Karpas-422 (cell line): ENCODE measurements at places on chromosomes 6 and 20. TPM values are rescaled to one million over a fixed set of nuclear protein-coding genes. Genes with fewer than 3 reads are reported as not detected.

TMX4 gene
- 8.9 and 10.1 TPM in 2 replicates for total RNA-seq

DNMT3B gene
- total RNA-seq, result 0.63 and 1.0 TPM in 2 replicates

FOXF2 gene
- not detected in 2 replicates for total RNA-seq

C6orf118 gene
- total RNA-seq, result not detected in 2 replicates

CLDN20 gene
- total RNA-seq, result not detected in 2 replicates

BCAS1 gene
- 0.11 and 0.14 TPM in 2 replicates for total RNA-seq

OR12D3 gene
- total RNA-seq, result not detected in 2 replicates

OPRM1 gene
- not detected in 2 replicates for total RNA-seq

HMGA1 gene
- 337 and 353 TPM in 2 replicates for total RNA-seq

ATP6V1G2 gene
- total RNA-seq, result 15.2 and 34.9 TPM in 2 replicates

DNA sequence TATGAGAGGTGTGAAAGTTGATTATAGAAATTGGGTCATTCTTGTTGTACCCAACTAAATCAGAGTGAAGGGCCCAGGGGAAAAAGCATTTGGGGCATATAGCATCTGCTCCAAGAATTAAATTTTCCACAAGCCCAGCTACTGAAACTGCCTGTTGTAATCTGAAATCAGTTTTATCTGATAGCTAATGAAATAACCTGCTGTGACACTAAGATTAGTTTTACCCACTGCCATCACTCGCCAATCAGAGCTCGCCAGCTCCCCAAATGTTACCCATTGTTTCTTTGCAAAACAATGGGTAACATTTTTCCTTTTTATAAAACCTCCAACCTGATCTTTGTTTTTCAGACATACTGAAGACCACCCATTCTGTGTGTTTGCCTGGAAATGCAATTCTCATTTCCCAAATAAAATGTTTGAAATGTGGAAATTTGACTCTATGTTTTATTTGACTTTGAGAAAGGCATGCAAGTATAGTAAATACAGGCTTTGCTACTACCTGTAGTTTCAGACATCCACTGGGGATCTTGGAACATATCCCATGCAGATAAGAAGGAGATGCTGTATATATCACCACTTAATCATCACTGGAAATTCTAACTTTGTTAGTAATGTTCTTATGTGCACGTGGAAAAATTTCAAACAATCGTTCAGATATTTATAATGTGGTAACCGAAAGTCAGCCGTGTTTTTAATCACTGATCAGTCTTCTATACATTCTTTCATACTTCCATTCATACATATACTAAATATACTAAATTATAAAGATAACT, 6.3 kb upstream of the AHI1 start:
- no peak for DNase-seq

GRCh38 chr6:43247114-43247999, 4.1 kb downstream of the TTBK1 start:
- DNase-seq, result peak; percentile 93

GRCh38 chr6:138538390-138539031, 39.2 kb upstream of the NHSL1 start:
- no peak for DNase-seq

- peak; percentile 67 for DNase-seq
These were observed 555.8 kb downstream of the PKHD1 start for GRCh38 chr6:51531623-51532022.

DNA sequence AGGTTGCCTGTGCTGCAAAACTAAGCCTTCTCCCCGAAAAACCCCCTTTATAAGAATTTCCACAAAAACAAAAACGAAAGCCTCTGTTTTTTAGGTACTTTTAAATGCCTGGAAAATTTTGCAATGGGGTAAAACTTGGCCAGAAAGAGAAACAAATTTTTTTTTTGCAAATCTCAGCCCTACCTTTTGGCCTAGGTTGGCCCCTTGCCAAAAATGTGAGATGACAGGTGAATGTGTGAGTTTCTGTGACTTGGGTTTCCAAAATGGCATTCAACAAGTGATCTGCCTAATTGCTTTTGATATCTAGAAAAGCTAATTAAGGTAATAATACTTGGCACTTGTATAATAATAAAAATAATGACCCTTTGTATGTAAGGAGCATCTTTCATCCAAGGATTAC, 48.4 kb downstream of the MAFB start:
- DNase-seq, result no peak

DNA sequence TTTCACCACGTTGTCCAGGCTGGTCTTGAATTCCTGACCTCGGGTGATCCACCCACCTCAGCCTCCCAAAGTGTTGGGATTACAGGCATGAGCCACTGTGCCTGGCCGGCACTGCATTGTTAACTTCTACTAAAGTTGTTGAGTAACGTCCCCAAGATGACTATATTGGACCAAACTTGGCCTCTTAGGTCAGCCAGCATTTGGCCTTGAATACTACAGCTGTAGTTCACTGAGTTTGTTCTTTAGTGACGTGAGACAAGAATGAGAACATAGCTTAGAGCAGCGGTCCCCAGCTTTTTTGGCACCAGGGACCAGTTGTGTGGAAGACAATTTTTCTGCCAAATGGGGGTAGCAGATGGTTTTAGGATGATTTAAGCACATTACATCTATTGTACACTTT, 237.1 kb downstream of the TBC1D7 start:
- no peak for DNase-seq

GRCh38 chr20:37757550-37757949, 63.7 kb downstream of the CTNNBL1 start:
- DNase-seq, result peak; percentile 79

DNA sequence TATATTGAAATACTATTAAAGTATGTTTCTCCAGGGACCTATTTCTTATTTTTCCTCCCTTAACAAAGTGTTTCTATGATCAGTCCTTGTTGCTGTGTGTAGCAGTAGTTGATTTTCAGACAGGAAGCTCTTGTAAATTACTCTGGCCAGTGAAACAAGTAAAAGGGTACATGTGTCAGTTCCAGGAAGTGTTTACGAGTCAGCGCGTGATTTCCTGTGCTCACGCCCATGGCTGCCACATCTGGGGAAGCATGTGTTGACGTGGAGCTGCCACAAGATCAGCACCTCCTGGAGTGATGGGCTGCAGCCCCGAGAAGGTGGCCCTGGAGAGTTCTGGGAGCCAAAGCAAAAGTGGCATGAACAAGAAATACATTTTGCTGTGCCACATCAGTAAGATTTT, 38.6 kb upstream of the GGTLC1 start:
- DNase-seq, result no peak

GRCh38 chr20:56582542-56582941, 46.6 kb upstream of the TFAP2C start:
- DNase-seq, result no peak

DNA sequence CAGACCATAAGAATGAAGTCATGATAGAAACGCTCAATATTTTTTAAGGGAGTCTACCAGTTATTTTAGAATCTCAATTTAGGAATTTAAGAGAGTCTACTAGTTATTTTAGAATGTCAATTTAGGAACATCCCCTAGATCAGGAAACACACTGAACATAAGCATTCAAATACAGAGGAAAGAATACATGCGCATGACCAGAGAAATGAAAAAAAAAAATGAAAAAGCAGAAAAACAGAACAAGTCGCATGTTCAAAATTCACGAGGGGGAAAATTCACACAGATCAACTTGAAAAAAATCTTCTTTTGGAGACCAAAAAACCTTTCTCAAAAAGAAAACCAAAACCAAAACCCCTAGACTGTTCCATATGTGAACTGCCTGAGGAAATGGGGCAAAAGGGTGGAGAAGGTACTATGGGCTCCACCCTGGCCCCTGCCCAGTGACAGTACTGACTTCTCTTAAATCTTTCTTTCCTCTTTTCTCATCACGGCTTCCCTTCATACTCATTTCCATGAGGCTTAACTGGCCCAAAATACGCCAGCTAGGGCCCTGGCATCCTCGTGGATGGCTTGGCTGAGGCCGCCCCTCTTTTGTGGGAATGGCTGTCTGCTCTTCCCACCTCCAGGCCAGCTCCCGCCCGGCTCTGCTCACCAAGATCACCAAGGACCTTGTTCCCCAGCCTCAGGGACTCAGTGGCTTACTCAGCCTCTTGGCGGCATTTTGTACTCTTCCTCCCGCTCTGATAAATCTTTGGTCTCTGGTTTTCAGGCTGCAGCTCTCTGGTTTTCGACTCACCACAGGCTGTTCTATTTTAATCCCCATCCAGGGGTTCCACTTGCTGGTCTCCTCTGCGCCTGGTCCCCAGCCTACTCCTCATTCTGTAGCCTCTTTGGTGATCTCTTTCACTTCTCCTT, 11.2 kb downstream of the ZBTB2 start:
- no peak for DNase-seq

DNA sequence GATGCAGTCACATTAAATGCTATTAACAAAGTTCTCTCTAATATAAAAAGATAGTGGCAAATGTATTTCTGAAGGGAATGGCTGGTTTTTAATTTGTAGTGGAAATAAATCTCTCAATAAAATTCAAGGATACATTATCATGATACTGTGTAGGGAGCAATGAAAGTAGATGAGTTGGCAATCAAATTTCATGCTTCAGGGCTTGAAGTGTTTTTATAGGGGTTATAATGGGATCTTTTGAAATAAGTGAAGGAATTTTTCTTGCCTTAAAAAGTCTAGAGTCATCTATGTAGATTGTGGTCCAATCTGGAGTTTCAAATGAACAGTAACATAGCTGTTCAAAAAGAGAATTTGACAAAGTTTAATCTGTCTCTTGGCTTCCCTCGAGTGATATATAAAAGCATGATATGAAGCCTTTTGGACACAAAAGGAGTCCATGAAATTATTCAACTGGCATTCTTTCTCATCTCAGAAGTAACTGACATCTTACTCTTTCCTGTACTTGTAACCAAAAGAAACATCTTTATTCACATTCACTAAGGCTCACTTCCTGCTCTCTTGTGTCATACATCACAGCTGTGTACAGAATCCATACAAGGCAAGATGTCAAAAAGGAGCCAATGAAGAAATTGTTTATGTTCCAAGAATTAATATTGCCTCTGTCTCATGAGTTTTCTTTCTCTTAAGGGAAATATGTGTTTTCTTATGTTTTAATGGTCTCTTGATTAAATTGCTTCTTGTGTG, 591.0 kb upstream of the GJE1 start:
- no peak for DNase-seq

GRCh38 chr6:12363651-12364381, 73.7 kb downstream of the EDN1 start:
- DNase-seq, result peak; percentile 49

GRCh38 chr6:8103726-8104125, 1.4 kb upstream of the EEF1E1 start:
- DNase-seq, result no peak

- DNase-seq, result no peak
These were observed 14.7 kb downstream of the ZNF335 start for GRCh38 chr20:45957021-45957941.

DNA sequence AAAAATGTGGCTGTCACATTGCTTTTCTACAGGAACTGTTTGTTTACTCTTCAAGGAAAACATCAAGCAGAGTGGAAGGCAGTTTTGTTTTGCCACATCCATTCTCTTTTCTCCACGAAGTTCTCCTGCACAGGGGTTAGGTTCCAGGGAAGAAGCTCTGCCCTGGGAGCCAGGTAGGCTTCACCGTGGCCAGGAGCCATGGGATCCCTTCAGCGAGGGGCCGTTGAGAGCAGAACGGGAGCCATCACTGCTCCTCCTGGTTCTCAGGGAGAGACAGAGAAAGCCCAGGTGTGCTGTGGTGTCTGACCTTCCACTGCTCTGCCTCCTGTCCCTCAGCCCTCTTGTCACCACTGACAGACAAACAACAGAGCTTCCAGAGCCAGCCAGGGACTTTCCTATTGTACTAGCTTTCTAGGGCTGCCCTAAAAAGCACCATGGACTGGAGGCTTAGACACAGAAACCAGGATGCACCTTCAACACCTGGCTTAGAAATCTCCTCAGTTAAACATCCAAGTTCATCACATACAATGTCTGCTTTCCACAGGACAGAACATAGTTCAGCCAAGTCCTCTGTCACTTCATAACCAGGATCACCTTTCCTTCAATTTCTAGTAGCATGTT, 75.6 kb upstream of the SLC22A23 start:
- no peak for DNase-seq

DNA sequence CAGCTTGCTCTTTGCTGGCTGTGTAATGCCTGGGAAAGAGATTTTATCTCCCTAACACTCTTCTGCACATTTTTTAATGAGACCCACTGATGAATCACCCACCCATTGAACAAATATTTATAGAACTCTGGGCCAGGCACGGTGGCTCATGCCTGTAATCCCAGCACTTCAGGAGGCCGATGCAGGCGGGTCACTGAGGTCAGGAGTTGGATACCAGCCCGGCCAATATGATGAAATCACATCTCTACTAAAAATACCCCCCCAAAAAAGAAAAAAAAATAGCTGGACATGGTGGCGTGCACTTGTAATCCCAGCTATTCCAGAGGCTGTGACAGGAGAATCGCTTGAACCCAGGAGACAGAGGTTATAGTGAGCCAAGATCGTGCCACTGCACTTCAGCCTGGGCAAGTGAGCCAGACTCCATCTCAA, 82.1 kb upstream of the SIRPA start:
- DNase-seq, result no peak

DNA sequence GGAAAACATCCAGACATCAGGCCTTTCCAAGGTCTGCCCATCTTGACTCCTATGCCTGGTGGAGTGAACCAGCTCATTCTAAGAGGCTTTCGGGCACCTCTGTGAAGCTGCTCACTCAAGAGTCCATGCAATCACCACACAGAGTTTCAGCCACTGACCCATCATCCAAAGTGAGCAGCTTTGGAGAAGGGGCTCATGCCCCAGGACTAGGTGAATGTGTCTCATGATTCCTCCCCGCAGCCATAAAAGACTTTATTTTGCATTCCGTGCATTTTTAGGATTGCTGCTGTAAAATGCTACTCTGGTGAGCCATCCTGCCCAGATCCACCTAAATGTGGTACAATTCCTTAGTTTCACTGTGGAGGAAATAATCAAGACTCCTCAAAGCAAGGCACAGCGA, 44.5 kb upstream of the EZR start:
- no peak for DNase-seq

DNA sequence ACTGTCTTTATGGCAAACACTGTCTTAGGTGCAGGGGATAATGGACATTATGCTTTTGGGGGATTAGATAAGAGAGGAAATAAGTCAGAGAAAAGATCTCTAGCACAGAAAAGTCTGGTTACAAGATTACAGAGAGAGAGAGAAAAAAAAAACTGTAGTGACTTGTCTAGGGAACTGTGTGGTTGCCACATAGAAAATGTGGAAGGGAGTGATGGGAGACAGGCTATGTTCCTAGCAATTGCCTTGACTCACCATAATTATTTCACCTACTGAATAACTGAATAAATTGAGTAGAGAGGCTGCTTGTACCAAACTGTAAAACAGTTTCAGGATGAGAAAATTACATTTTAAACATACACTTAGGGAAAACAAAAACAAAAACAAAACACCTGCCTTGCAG, 229.7 kb downstream of the LAMA2 start:
- DNase-seq, result no peak

GRCh38 chr20:34256629-34257124, 15.5 kb downstream of the ASIP start:
- DNase-seq, result peak; percentile 38
